ENCODE measurements at places on chromosomes 6 and 20. TPM values are rescaled to one million over a fixed set of nuclear protein-coding genes. Genes with fewer than 3 reads are reported as not detected.

Gene GTSF1L
- polyA plus RNA-seq: not detected

Gene MAS1L
- polyA plus RNA-seq: not detected

Gene SYCP2
- polyA plus RNA-seq: 5.0 TPM

- DNase-seq: peak; percentile 41
Observed at GRCh38 chr20:51372176-51372803, 170.2 kb downstream of the NFATC2 start.

DNA sequence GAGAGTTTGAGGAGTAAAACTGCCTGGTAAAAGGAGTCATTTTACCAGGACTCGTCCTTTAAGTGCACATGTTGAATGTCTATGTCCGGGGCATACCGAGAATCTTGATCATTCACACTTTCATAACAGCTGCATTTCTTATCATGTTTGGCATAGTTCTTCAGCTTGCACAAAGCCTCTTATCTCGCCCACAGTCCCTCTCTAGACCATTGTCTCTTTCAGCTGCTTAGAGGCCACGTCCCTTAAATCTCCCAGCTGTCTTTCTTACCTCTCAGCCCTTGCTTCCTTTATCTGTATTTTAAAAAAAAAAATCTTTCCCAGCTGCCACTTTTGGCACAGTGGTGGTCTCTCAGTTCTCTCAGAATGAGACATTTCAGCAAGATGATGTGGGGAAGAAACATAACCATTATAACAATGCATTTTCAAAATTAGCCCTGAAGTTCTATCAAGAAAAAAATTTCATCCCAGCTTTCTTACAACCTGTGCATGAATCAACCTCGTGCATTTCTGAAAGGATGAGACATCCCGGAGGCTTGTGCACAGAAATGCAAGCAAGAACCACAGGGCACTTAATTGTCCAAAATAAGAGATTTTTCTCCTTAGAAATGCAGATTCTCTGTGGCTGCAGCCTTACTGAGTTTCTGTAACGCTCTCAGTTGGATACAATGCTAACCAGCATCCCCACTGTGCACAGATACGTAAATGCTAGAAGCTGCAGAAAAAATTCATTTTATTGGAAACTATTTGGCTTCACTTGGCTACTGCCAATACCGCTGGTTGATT lies 24.2 kb downstream of the RBM24 start:
- no peak for DNase-seq
